ENCODE measurements at places on chromosomes 12 and 14. TPM values are rescaled to one million over a fixed set of nuclear protein-coding genes. Genes with fewer than 3 reads are reported as not detected.

DNA sequence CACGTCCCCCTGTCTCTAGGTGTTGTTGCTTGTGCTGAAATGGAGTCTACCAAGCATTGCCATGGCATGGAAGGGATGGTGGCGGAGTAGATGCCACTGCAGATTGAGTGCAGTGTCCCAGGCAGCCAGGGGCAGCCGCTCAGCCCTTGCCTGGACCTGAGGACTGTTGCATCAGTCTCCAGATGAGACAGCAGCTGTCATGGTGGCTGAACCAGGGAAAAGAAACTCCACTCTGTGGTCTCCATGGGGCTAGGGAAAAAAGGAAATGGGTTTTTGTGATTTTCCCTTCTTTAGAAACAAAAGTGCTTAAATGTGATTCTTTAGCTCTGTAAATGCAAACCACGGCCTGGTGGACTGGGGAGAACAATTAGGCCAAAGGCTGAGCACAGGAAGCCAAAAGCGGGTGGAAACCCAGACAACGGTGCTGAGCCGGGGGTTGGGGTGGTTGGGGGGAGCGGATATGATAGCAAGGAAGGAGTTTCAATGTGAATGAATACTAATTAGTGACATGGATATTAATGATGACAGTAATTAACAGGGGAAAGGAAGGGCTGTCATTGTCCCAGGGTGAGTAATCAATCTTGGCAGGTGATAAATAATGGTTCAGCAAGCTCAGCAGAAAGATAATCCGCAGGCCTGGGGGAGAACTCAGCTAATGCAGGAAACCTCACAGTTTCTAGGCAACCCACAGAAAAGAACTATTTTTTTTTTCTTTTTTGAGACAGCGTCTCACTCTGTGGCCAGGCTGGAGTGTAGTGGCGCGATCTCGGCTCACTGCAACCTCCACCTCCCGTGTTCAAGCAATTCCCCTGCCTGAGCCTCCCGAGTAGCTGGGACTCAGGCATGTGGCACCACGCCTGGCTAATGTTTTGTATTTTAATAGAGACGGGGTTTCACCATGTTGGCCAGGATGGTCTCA is 442.6 kb downstream of the DPF3 start:
- no peaks in the 10 kb centered on the region for H3K4me1 ChIP-seq
- H3K27me3 ChIP-seq, result no peaks in the 10 kb centered on the region

DNA sequence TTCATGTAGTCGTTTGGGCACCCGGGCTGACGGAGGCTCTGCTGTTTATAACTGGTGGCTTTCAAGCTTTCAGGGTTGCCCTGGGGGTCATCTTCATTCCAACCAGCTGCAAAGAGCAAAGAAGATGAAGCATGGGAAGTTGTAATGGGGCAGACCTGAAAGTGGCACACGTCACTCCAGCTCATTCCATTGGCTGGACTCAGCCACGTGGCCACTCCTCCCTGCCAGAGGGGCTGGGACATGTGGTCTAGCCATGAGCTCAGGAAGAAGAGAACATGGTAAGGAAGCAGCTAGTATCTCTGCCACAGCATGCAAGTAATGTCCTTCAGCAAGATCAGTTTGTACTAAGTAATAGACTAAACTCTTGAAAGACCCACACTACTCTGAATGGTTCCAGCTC is 51.7 kb upstream of the FERMT2 start:
- peaks cover 6% of the 10 kb centered on the region for H3K4me1 ChIP-seq
- DNase-seq, result no peak
- no peaks in the 10 kb centered on the region for H3K36me3 ChIP-seq
- H3K4me3 ChIP-seq, result no peak overlapping the region
- H3K27ac ChIP-seq, result no peak overlapping the region
- H3K27me3 ChIP-seq, result no peaks in the 10 kb centered on the region

DNA sequence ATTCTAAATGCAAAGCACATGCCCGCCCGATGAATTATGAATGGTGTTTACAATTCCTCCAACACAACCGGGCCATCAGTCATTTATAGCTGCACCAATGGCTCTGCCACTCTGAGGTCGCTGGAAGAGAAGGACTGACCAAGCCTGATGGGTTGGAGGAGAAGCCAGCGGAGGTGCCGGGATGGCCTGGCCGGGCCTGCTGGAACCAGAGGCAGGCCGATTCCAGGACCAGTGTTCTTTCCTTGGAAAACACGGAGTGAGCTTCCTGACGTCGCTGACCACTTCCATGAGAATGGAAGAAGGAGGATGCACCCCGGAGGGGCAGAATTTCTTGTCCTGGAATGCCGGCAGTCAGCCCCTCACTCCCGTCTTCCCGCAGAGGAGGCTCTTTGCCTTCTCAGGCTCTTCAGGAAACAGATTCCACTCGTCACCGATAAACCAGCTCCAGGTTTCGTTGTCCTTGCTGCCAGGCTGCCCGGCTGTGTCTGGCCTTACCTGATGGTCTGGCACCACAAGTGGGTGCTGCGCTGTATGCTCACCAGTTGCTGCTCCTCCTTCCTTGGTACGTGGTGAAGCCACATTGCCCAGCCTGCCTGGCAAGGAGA is 358.5 kb upstream of the SFSWAP start:
- no peaks in the 10 kb centered on the region for H3K36me3 ChIP-seq
- H3K27ac ChIP-seq, result no peak overlapping the region
- no peak for DNase-seq
- H3K4me1 ChIP-seq, result no peaks in the 10 kb centered on the region
- no peaks in the 10 kb centered on the region for H3K27me3 ChIP-seq

DNA sequence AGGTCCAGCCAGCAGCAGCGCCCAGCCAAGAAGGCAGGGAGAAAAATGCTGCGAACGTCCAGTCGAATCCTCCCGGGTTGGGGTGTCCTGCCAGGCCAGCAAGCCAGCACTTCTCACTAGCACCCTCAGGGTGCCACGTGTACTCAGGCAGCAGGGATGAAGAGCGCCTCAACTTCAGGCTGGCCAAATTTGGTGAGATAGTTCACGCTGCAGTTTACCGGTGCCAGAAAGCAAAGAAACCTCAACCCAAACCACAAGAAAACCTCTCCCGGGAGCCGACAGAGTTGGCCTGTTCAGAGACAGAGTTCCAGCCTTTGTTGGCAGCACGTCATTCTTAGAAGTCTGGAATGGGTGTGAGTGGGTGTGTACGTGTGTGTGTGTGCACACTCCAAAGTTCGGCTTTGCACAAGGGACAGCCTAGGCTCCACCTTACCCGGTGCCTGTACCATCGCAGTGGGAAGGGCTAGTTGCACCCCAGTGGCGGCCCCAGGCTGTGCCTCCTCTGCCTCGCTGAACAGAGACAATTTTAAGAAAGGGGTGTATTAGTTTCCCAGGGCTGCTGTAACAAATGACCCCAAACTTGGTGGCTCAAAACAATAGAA is 42.1 kb downstream of the ELK3 start:
- no peaks in the 10 kb centered on the region for H3K36me3 ChIP-seq
- peaks cover 100% of the 10 kb centered on the region for H3K4me1 ChIP-seq

- H3K4me3 ChIP-seq, result no peak overlapping the region
- H3K36me3 ChIP-seq, result peaks cover 15% of the 10 kb centered on the region
- H3K4me1 ChIP-seq, result no peaks in the 10 kb centered on the region
- no peak for DNase-seq
- H3K27ac ChIP-seq, result no peak overlapping the region
Observed at GRCh38 chr12:64147011-64147631, 75.0 kb downstream of the KICS2 start.

- H3K36me3 ChIP-seq, result no peaks in the 10 kb centered on the region
- DNase-seq, result no peak
- H3K4me3 ChIP-seq, result no peak overlapping the region
- no peaks in the 10 kb centered on the region for H3K4me1 ChIP-seq
Observed at GRCh38 chr14:86613126-86613525, 1083.2 kb downstream of the FLRT2 start.

GRCh38 chr12:124297389-124297788 is 2.5 kb downstream of the RFLNA start:
- no peak overlapping the region for H3K27ac ChIP-seq
- no peak for DNase-seq
- peaks cover 24% of the 10 kb centered on the region for H3K4me1 ChIP-seq
- H3K36me3 ChIP-seq, result no peaks in the 10 kb centered on the region
- H3K27me3 ChIP-seq, result peaks cover 27% of the 10 kb centered on the region

- H3K36me3 ChIP-seq, result no peaks in the 10 kb centered on the region
- no peaks in the 10 kb centered on the region for H3K4me1 ChIP-seq
- DNase-seq, result no peak
- H3K27me3 ChIP-seq, result no peaks in the 10 kb centered on the region
Observed at GRCh38 chr14:86942936-86943335, 1050.0 kb downstream of the GALC start.

DNA sequence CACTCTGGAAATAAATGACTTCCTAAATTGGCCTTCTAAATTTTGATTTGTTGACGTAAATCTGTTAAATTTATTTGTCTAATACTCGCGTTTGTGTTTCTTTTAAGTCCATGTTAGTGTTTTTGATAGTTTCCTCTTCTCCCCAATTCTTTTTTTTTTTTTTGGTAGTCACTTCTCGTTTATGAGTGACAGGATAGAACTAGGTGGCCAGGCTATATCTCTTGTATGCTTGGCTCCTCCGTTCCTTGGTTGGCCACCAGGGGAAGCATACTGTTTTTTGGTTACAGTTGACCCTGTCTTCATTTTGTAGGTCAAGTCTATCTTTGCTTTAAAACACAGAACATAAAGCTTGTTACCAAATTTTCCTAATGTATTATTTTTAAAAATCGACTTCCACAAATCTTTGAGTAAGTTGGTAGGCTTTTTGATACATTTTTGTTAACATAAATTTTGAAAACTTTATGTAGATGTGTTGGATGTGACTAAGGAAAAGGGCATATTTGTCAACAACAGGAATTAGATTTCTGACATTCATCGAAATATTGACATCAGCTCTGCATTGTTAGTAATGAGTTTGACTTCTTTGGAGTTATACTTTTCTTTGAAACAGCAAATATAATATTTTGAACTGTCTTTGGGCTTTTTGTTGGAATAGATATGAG is 2.2 kb downstream of the RCOR1 start:
- peak overlapping the region; percentile 95 for H3K27ac ChIP-seq
- no peaks in the 10 kb centered on the region for H3K27me3 ChIP-seq
- H3K4me3 ChIP-seq, result peak overlapping the region; percentile 89
- DNase-seq, result no peak
- peaks cover 34% of the 10 kb centered on the region for H3K4me1 ChIP-seq

- no peak overlapping the region for H3K27ac ChIP-seq
- H3K36me3 ChIP-seq, result peaks cover 16% of the 10 kb centered on the region
- no peak for DNase-seq
Observed at GRCh38 chr12:106975098-106975497, 11.8 kb downstream of the MTERF2 start.

GRCh38 chr12:112913038-112913688 is 6.4 kb downstream of the OAS1 start:
- no peaks in the 10 kb centered on the region for H3K36me3 ChIP-seq
- no peak for DNase-seq
- no peak overlapping the region for H3K27ac ChIP-seq
- no peak overlapping the region for H3K4me3 ChIP-seq

DNA sequence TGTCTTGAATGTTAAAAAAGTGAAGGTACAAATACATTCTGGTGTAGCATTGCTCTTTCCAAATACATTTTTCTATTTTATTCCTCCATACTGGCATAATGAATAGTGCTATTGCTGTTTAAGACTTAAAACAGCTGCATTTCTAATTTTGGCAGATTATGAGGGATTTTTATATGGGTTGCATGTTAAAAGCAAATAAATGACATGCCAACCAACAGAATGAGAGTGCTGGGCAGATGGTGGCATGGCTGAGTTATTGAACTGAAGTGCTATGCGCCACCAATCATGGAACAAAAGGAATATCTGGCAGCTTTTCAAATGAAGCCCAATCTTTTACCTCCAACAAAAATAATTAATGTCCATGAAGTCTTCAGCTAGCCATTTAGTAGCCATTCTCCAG is 215.0 kb downstream of the PRKD1 start:
- H3K36me3 ChIP-seq, result no peaks in the 10 kb centered on the region
- no peak overlapping the region for H3K4me3 ChIP-seq
- no peak overlapping the region for H3K27ac ChIP-seq

GRCh38 chr12:49342066-49342913 is 4.4 kb upstream of the DNAJC22 start:
- no peak overlapping the region for H3K27ac ChIP-seq
- H3K4me3 ChIP-seq, result peak overlapping the region; percentile 55
- no peaks in the 10 kb centered on the region for H3K36me3 ChIP-seq

DNA sequence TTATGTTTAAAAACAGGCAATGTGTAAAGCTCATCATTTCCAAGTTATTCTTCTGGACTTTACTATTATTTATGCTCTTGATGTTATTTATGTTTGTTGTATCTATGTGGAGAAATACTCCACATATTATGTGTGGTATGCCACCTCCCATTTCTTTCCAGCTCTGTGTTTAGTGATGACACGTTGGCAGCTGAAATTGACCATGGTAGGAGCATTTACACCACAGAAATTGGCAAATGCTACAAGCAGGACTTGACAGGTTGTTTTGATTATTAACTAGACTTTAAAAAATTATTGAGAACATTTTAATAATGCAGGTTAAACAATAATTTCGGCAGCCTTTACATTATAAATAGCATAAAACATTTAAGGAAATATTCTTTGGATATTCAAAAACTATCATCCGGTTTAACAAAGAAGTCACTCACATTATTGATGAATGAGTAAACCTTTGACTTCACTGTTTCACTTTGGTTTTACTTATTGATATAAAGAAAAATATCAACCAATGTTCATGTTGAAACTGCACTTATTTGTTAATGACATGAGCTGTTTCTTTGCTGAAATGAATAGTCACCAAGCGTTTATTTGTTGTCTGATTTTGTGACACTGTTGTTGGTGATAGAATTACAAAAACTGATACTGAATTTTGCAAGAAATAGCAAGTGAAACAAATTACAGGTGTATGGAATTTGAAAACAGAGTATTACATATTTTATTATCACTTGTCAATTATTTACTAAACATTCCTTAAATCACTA is 76.8 kb downstream of the HMGA2 start:
- DNase-seq, result no peak
- no peaks in the 10 kb centered on the region for H3K27me3 ChIP-seq
- no peaks in the 10 kb centered on the region for H3K4me1 ChIP-seq
- no peak overlapping the region for H3K27ac ChIP-seq
- no peak overlapping the region for H3K4me3 ChIP-seq

DNA sequence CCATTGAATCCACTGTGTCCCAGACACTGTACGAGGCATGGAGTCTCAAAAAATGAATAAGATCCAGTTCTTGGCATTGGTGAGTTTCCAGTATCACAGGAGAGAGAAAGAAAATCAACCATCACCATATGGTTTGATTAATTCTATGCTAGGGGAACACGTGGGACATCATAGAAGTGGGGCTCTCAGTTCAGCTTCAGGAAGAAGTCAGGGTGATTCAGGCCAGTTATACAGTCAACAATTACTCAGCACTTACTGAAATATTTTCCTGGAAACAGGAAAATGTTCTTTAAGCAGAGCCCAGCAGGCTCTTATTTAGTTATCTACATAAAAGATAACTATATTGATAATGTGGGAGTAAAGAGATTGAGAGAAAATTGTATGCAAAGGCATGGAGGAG is 407.2 kb downstream of the NOVA1 start:
- H3K4me1 ChIP-seq, result no peaks in the 10 kb centered on the region
- no peak for DNase-seq
- H3K4me3 ChIP-seq, result no peak overlapping the region
- no peaks in the 10 kb centered on the region for H3K27me3 ChIP-seq

GRCh38 chr12:130124605-130125244 is 37.5 kb upstream of the FZD10 start:
- DNase-seq, result no peak
- H3K4me1 ChIP-seq, result no peaks in the 10 kb centered on the region
- H3K36me3 ChIP-seq, result no peaks in the 10 kb centered on the region
- H3K4me3 ChIP-seq, result no peak overlapping the region
- H3K27ac ChIP-seq, result no peak overlapping the region

Gene SUPT16H
- 52.7 TPM for total RNA-seq

Gene RIMBP2
- total RNA-seq, result 1.8 TPM

Gene NPAS3
- total RNA-seq, result 7.3 TPM

Gene STAB2
- under 0.01 TPM for total RNA-seq

Gene AMN
- not detected for total RNA-seq

Gene MGST1
- 65.9 TPM for total RNA-seq

Gene PRH2
- total RNA-seq, result not detected

Gene GZMB
- total RNA-seq, result 11.9 TPM

All from esophagus muscularis mucosa (tissue), 4 donors.